Activated CD8-positive, alpha-beta T cell treated with anti-CD3 and anti-CD28 coated beads, Interleukin-2, amount 10 ng/mL, durations not matched to agents 7 days and 5 days (primary cell): ENCODE measurements at places on chromosomes 1 and 21. TPM values are rescaled to one million over a fixed set of nuclear protein-coding genes. Genes with fewer than 3 reads are reported as not detected.

KCNJ10 gene
- total RNA-seq = not detected

HAPLN2 gene
- not detected for total RNA-seq

PPT1 gene
- total RNA-seq = 81.1 TPM

MFAP2 gene
- total RNA-seq = not detected

ZMYND12 gene
- total RNA-seq = 0.63 TPM

DNA sequence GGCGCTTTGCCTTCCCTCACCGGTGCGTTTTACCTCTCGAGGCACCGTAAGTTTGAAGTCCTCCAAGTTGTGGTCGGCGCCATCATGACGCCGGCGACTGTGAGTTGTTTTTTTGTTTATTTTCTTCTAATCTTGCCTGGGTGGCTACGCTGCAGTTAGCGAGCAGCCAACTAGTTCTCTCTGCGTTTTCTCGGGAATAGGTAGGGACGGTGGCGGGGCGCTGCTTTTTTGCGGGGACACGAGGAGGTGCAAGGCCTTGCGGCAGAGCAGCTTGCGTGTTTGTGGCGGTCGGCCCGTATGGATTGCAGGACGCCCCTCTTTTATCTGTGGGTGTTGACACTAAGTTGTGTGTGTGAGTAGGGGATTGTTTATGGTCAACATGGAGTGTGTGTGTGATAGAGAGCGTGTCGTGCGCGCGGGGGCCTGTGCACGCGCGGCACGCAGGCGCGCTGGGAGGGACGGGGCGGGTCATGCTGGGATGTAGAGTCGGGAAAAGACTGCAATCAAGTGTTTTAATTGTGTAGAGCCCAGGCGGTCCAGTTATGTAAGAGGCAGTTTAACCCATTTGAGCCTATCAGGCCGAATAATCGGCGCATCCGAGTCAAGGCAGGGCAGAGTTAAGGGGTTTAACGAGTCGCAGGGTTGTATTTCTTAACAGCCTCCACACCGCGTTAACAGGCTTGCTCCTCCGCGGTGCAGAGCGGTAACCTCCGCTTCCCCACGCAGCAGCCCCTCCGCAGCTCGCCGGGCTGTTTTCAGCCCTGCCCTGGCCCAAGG, 1.2 kb upstream of the NEGR1 start:
- peaks cover 26% of the 10 kb centered on the region for H3K27me3 ChIP-seq
- H3K4me1 ChIP-seq = peaks cover 16% of the 10 kb centered on the region
- peak; percentile 30 for DNase-seq
- H3K36me3 ChIP-seq = no peaks in the 10 kb centered on the region

DNA sequence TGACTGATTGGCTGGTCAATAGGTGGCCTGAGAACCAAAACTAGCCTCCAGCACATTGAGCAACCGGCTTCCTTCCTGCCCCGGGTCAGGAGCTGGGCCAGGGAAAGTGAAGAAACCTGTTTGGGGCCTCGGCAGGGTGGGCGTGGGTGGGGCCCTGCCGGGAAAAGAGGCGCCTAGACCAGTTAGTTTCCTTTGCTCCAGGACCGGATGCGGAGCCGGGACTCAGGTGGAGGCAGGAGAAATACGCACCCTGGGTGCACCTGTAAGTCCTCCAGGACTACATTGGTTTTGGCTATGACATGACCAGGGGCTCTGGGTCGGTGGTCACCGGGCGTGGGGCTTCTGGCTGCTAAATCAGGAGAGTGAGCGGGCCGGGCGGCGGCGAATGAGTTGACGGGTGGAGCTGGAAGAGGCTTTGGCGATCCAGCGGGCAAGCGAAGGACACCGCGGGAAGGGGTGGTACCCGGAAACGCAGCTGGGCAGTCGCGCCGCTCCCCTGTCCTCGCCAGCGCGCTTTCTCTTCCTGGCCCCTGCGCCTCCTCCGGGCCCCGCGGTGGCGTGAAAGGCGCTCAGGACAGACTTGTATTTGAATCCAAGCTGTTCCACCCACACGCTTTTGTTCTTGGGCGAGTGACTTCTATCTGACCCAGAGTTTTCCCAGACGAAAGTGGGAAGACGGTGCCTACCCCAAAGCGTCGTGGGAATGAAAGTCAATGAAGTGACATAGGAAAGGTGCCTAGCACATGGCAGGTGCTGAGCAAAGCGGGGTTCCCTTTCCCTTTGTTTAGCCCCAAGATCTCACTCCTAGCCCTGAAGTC, 30.6 kb upstream of the JUN start:
- H3K27ac ChIP-seq = no peak overlapping the region
- peaks cover 49% of the 10 kb centered on the region for H3K4me1 ChIP-seq
- peak overlapping the region; percentile 83 for H3K4me3 ChIP-seq
- DNase-seq = no peak
- H3K27me3 ChIP-seq = peaks cover 3% of the 10 kb centered on the region

GRCh38 chr1:11719313-11720032, 16.5 kb upstream of the AGTRAP start:
- H3K27ac ChIP-seq = peak overlapping the region; percentile 96
- H3K4me3 ChIP-seq = peak overlapping the region; percentile 66
- peaks cover 30% of the 10 kb centered on the region for H3K4me1 ChIP-seq

DNA sequence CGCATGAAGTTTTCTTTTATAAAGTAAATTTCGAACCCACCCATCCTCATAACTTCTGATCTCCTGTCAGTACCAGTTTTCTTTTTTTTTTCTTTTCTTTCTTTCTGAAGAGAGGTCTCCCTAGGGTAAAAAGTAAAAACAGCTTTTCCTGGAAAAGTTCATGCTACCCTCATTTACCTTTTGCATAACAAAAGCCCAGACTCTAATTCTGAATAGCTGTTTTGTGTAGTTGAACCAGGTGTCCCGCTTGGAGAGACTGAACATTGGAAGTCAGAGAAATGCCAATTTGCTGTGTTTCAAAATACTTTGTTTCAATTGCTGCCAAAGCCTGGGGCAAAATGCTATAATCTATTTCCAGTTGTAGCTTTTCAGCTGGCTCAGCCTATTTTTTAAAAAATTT, 113.7 kb upstream of the RUNX1 start:
- peaks cover 4% of the 10 kb centered on the region for H3K27me3 ChIP-seq
- no peak overlapping the region for H3K27ac ChIP-seq
- H3K4me3 ChIP-seq = no peak overlapping the region
- no peaks in the 10 kb centered on the region for H3K4me1 ChIP-seq
- H3K36me3 ChIP-seq = no peaks in the 10 kb centered on the region
- DNase-seq = no peak

DNA sequence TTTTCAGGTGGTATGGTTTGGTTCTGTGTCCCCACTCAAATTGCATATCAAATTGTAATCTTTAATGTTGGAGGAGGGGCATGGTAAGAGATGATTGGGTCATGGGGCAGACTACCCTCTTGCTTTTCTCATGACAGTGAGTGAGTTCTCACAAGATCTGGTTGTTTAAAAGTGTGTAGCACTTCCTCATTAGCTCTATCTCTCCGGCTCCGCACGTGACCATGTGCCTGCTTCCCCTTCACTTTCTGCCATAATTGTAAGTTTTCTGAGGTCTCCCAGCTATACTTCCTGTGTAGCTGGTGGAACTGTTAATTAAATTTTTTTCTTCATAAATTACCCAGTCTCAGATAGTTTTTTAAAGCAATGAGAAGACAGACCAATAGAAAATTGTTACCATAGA, 843.2 kb downstream of the AMY1C start:
- no peaks in the 10 kb centered on the region for H3K36me3 ChIP-seq
- no peak overlapping the region for H3K27ac ChIP-seq
- DNase-seq = no peak
- no peaks in the 10 kb centered on the region for H3K4me1 ChIP-seq
- H3K27me3 ChIP-seq = no peaks in the 10 kb centered on the region

- H3K27me3 ChIP-seq = peaks cover 2% of the 10 kb centered on the region
- H3K36me3 ChIP-seq = peaks cover 5% of the 10 kb centered on the region
- DNase-seq = peak; percentile 52
- H3K27ac ChIP-seq = no peak overlapping the region
- H3K4me1 ChIP-seq = peaks cover 43% of the 10 kb centered on the region
Observed at GRCh38 chr1:40625076-40625475, 40.4 kb downstream of the RIMS3 start.

DNA sequence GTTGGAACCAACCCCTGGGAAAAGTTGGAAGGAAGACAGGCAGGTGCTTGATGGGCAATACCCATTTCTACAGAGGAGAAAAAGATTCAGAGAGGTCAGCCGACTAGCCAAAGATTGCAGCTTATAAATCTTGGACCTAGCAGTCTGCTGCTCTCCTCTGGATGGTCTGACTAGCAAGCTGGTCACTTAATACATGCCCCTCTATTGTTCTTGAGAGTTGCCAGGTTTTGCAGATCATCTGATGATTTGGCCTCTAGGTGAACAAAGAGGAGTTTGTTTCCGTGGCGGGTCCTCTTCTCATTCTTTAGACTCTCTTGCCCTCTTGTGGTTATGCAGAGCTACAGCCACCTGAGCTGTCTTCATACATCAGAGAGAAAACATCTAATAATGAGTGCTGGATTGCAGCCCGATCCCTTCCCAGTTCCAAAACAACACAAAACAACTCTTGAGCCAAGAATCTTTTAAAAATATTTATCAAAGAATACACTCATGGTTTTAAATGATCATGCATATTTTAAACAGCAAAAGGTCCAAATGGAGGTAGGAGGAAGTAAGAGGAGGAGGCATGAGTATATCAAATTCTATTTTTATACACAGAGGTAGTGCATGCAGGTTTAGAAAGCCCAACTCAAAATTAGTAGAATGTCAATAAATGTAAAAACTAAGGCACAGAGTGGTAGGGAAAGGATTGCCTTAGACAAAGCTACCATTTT, 115.7 kb downstream of the SLC30A10 start:
- no peaks in the 10 kb centered on the region for H3K4me1 ChIP-seq
- DNase-seq = peak; percentile 31
- H3K4me3 ChIP-seq = no peak overlapping the region
- H3K27ac ChIP-seq = no peak overlapping the region

- no peaks in the 10 kb centered on the region for H3K36me3 ChIP-seq
- H3K4me1 ChIP-seq = no peaks in the 10 kb centered on the region
- peaks cover 12% of the 10 kb centered on the region for H3K27me3 ChIP-seq
- H3K4me3 ChIP-seq = no peak overlapping the region
- no peak for DNase-seq
- H3K27ac ChIP-seq = no peak overlapping the region
Observed at GRCh38 chr1:203465146-203465798, 10.3 kb upstream of the PRELP start.

DNA sequence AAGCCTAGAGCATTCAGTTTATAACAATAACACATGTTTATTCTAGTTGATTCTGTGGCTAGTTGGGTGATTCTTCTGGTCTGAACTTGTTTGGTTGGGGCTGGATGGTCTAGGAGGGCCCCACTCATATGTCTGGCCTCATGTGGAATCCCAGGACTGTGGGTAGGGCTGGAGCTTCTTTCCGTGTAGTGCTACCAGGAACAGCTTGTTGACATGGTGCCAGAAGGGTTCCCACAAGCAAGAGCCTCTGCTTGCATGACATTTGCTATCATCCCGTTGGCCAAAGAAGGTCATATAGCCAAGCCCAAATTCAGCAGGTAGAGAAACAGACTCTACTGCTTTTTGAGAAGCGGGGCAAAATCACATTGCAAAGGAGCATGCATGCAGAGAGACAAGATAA, 67.6 kb upstream of the PPP2R5A start:
- no peak overlapping the region for H3K4me3 ChIP-seq
- H3K27me3 ChIP-seq = peaks cover 3% of the 10 kb centered on the region
- peaks cover 19% of the 10 kb centered on the region for H3K4me1 ChIP-seq
- no peak for DNase-seq
- H3K36me3 ChIP-seq = no peaks in the 10 kb centered on the region
- no peak overlapping the region for H3K27ac ChIP-seq

- no peaks in the 10 kb centered on the region for H3K4me1 ChIP-seq
- no peaks in the 10 kb centered on the region for H3K36me3 ChIP-seq
- no peaks in the 10 kb centered on the region for H3K27me3 ChIP-seq
- DNase-seq = no peak
Observed at GRCh38 chr1:71269179-71269578, 188.3 kb upstream of the ZRANB2 start.

DNA sequence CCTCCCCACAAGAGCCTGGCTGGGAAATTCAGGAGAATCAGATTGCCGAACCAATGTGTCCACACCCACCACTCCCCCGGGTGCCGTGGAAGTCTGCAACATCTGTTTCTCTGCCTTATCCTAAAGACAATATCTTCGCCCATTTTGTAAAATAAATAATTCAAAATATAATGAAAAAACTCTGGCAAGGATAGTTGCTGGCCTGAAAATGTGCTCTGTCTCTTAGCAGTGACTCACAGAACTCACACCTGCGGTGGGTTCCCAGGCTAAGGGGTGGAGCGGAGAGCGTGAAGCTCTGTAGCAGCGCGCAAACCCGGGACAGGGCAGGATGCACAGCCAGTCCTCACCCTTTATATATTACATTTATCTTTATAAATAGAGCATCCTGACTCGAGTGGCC, 99.9 kb downstream of the COLGALT2 start:
- no peak for DNase-seq
- H3K36me3 ChIP-seq = no peaks in the 10 kb centered on the region
- peaks cover 5% of the 10 kb centered on the region for H3K27me3 ChIP-seq
- H3K4me3 ChIP-seq = no peak overlapping the region
- no peak overlapping the region for H3K27ac ChIP-seq

DNA sequence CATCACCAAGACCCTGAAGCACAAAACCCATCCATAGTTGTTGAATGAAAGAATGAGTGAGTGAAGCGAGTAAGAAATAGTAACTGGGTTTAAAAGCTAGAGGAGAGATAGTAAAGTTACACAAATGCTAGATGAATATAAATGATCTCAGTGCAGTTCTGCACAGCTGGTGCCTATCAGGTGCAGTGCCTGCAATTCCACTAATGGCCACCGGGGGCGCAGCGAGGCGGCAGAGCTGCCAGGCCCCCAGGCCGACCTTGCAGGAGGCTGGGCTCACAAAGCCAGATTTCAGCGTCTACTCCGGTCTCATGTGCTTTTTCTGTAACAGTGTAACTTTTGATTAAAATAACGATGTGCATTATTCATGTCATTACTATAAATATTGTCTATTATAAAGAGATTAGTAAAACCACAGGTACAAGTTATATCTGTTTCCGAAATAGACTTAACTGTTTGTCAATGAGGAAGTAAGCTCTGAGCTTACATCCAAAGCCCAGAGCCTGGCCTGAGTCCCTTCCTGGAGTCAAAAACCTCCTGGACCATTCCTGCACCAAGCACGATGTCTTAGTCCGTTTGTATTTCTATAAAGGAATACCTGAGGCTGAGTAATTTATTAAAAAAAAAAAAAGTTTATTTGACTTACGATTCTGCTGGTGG, 477.6 kb downstream of the NPHP4 start:
- H3K4me1 ChIP-seq = no peaks in the 10 kb centered on the region
- H3K36me3 ChIP-seq = no peaks in the 10 kb centered on the region
- H3K4me3 ChIP-seq = no peak overlapping the region
- H3K27me3 ChIP-seq = no peaks in the 10 kb centered on the region
- H3K27ac ChIP-seq = no peak overlapping the region

DNA sequence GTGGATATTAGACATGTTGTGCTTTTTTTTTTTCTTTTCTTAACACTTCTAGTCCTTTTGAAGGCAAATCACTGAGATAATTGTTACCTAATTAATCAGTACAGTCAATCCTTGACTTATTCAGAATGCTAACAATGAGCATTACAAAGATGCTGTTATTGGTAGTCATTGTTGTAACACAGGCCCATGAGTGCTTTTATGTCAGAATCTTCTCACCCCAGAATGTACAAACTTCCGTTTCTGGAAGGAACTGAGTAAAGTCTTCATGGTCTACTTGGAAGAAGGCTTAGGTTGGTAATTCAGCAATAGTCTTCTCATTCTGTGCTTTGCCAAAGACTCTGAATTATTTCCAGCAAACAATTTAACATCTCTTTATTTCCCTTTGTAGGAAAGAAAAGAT, 3.1 kb downstream of the KCNK1 start:
- H3K27me3 ChIP-seq = peaks cover 40% of the 10 kb centered on the region
- H3K4me1 ChIP-seq = peaks cover 4% of the 10 kb centered on the region
- no peak for DNase-seq
- no peaks in the 10 kb centered on the region for H3K36me3 ChIP-seq
- no peak overlapping the region for H3K27ac ChIP-seq
